Cortex of kidney (tissue), 1 donor: ENCODE measurements at places on chromosomes 16 and 17.

DNA sequence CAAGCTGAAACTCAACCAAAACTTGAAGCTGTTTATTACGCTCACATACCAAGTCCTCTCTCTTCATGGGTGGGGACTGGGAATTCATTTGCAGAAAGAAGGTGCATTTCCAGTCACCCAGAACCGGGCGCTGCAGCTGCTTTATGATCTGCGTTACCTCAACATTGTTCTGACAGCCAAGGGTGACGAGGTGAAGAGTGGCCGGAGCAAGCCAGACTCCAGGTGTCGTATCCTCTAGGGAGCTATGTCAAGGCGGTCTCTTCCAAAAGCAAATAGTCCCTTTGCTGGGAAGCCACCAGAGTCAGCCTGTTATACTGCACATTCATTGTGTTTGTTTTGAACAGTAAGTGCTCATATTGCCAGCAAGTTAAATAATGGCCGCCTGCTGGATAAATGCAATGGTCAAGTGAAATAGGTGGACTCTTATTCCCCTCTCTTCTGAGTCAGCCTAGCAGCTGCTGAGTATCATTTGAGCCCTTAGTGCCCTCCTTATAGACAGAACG is 12.7 kb downstream of the COG1 start:
- no peak for DNase-seq

GRCh38 chr17:59155439-59156177 is at the start of gene PRR11:
Gene PRR11, plus strand, starts transcription at chr17:59155746. Its CDS starts 14,007 bp downstream, at chr17:59169753.
- DNase-seq: peak; percentile 79

- DNase-seq: no peak
Measured at GRCh38 chr17:17536702-17537101, 40.5 kb upstream of the RASD1 start.

DNA sequence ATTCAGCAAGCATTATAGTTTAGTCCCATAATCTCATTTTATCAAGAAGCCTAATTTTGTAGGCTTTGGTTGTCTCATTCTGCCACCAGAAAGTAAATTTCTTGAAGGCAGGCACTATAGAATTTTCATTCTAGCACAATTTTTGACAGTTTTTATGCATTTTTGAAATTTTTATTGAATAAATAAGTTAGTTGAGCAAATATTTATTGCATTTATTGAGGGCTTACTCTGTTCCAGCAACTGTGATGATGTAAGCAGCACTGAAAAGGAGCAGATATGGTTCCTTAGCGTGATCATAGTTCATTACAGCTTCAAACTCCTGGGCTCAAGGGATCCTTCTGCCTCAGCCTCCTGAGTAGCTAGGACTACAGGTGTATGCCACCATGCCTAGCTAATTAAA is 34.2 kb downstream of the PPM1E start:
- DNase-seq: no peak

- DNase-seq: no peak
Measured at GRCh38 chr17:49190932-49191331, 19.4 kb downstream of the GNGT2 start.

GRCh38 chr16:81158964-81159363 is 62.8 kb upstream of the GCSH start:
- DNase-seq: no peak

DNA sequence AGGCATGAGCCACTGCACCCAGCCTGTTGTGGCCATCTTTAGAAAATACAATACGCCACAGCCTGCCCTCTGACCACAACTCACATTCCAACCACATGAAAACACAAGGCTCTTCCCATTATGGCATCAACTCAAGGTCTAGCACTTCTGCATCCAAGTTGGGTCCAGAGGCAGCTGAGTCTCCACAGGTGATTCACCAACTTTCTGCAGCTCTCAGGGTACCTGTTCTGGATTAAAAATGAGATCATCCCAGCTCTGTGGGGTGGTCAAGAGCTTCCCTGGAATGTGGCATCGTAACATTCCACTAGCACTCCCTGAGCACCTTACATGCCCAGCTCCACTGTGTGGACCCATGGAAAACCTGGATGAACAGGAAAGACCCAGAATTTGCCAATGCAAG is 9.9 kb upstream of the GUCY2D start:
- DNase-seq: no peak

- DNase-seq: no peak
Measured at GRCh38 chr16:69922200-69922599, 28.9 kb upstream of the CLEC18A start.

DNA sequence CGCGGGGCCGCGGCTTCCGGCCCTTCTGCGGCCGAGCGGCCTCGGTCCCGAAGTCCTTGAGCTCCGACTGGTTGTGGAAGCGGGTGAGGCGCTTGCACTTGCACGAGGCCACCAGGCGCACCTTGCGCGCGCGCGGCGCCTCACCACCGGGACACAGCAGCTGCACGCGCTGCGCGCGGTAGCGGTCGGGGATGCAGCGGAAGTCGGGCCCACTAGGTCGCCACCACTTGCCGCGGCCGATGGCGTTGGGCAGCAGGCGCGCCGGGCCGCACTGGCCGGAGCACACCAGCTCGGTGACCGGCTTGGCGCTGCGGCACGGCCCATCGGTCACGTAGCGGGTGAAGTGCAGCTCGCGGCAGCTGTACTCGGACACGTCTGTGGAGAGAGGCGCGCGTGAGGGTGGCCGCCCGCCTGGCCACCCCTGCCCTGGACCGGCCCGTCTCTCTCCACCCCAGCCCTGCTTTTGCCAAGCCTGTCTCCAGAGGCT is 3.2 kb downstream of the SOST start:
- no peak for DNase-seq

DNA sequence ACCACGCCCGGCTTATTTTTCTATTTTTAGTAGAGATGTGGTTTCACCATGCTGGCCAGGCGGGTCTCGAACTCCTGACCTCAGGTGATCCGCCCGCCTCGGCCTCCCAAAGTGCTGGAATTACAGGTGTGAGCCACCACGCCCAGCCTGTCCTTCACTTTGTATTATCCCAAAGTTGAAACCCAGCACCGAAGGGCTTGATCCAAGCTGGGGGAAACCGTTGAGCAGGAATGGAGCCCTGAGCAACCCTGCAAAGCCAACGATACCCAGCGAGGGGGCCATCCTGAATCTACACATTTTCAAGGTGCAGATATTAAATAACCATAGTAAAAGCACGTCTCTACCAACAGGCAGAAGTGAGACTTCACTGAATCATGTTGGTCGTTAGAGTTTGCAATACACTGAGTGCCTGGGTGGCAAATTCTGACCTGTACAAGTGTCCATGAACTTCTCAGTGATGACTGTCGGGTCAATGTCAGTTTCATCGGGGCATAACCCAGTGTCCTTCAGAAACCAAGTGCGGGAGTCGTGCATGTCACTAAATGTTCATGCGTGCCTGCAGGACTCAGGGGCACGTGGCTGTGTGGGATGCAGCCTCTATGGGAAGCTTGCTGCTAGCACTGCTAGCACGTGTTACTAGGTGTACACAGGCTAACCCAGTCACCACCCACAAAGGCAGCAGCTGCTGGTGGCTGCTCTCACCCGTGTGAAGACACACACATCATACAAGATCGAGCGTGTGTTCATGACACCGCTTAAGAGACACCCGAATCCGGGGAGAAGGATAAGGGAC is 10.5 kb upstream of the RBFOX3 start:
- DNase-seq: no peak

GRCh38 chr16:87878704-87879103 is 9.4 kb upstream of the SLC7A5 start:
- DNase-seq: no peak

DNA sequence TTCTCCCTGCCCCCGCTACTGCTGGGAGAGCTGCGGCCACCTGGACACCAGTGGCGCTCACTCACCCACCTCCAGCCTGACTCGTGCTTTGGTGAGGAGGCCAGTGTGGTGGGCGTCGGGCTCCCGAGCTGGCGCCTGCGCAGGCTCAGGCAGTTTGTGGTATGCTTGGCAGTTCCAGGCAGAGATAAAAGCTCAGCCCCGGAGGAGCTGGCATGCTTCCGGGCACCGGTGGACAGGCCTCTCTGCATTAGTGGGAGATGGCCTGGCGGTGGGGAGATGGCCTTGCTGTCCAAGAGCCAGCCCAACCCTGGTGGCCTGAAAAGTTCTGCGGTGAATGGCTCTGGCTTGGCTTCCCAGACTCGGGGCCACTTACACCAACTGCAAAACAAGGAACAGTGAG is 4.1 kb downstream of the ADGRG1 start:
- no peak for DNase-seq

DNA sequence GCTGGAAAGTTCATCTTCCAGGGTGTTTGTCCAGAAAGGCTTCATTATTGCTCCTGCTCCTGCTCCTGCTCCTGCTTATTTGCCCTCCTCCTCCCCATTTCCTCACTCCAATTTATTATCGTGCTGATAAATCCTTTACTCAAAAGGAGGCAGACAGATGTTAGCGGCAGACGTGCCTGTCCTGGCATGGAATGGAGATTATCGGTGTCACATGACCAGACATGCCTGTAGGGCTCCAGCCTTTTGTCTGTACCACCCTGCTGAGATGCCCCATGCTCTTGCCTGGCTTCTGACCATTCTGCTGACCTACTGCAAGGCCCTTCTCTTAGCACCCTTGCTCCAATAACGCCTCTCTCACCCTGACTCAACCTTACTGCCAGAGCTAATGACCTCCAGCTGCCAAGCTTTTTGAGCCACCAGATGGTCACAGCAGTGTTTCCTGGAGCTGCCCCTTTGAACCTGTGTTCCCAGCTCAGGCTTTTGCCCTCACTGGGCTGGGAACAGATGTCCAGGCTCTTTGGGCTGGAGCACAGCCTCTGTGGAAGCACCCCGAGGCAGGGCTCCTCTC is 12.8 kb downstream of the DNAH9 start:
- no peak for DNase-seq

GRCh38 chr17:33124871-33125551 is 133.4 kb downstream of the SPACA3 start:
- no peak for DNase-seq

DNA sequence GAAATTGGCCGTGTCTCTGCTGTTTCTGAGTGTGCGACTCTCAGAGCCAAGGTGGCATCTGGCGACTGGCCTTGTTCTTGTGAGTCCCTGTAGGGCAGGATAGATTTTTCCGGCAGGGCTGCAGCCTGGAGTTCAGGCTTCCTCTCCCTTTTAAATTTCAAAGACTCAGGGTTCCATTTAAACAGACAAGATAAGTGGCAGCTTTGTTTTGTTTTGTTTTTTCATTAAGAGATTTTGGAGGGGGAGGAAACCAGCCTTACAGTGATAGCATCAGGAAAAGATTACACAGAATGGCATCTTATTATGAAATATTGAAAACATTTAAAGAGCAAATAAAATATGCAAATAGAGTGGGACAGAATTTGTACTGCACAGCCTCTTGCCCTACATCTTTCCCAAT is 151.3 kb downstream of the RPTOR start:
- DNase-seq: no peak

GRCh38 chr16:80704751-80705505 is 99.5 kb downstream of the CDYL2 start:
- no peak for DNase-seq

GRCh38 chr16:21708533-21709115 is 44.9 kb downstream of the OTOA start:
- DNase-seq: no peak

GRCh38 chr17:29129731-29130130 is 50.5 kb downstream of the MYO18A start:
- DNase-seq: no peak

DNA sequence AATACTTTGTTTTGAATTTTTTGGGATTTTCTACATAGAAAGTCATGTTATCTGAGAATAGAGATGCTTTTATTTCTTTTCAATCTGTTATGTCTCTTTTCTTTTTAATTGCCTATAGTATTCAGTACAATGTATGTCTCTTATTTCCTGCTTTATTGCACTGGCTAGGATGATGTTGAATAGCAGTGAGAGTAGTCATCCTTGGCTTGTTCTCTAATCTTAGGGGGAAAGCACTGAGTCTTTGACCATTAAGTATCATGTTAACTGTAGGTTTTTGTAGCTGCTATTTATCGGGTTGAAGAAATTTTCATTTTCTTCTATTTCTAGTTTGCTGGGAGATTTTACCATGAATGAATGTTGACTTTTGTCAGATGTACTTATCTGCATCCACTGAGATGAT is 10.0 kb upstream of the ABCA3 start:
- DNase-seq: no peak

GRCh38 chr17:55366020-55366481 is 55.6 kb downstream of the MMD start:
- no peak for DNase-seq

DNA sequence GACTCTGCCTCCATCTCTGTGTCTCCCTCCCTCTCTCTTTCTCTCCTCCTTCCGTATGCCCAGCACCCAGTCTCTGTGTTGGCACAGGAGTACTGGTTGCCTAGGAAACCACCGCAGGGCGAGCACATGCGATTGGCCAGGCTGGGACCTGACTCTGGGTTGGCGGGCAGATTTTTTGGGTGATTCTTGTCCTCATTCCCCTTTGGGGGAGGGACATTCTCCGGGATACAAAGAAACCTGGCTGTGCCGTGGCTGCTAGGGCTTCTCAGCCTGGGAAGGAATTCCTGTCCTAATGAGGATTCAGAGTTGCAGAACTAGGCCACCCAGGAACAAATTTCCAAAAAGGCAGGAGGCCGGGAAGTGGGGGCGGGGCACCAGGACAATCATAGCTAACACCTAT is 168.9 kb downstream of the SHISA9 start:
- no peak for DNase-seq

GRCh38 chr17:50319306-50320004 is 26.5 kb upstream of the XYLT2 start:
- DNase-seq: no peak

DNA sequence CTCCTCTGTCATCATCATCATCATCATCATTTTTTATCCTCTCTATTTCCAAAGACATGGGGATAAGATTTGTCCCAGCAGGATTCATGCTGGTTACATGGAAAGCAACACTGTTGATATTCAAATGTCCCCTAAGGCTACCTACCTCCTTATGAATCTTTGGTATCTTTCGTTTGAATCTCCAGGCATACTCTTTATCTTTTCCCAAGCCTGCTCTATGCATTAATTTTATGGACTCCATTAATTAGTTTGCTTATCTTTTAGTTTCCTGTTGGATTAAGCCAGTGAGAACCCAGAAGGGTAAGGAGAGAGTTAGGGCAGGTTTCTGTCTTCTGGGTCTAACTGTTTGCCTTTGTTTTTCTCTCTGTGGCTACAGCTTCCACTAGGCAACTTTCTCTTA is 129.6 kb upstream of the GOT2 start:
- DNase-seq: no peak

- DNase-seq: no peak
Measured at GRCh38 chr17:56973520-56973919, 4.4 kb upstream of the SCPEP1 start.

- no peak for DNase-seq
Measured at GRCh38 chr16:86747761-86748160, 169.4 kb downstream of the FOXL1 start.

- DNase-seq: no peak
Measured at GRCh38 chr17:2954898-2955445, 108.4 kb downstream of the OR1D5 start.
